DMS153 (cell line): ENCODE measurements at places on chromosomes 7 and 10.

DNA sequence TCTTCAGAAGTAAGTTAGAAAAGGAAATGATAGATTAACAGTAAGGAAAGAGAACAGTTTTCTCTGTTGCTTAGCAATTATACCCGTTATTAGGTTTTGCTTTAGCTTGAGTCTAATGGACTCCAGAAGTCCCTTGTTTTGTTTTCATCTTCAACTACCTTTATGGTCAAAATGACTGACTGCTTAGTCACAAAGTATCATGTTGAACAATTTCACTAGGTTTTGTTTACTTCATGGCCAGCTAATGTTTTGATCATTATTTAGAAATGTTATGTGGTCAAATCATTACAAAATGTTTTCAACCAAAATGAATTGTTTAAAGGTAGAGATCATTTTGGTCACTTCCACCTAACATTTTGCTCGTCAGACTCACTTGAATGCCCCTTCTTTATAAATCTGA lies 1.9 kb downstream of the UBN2 start:
- no peak for DNase-seq

DNA sequence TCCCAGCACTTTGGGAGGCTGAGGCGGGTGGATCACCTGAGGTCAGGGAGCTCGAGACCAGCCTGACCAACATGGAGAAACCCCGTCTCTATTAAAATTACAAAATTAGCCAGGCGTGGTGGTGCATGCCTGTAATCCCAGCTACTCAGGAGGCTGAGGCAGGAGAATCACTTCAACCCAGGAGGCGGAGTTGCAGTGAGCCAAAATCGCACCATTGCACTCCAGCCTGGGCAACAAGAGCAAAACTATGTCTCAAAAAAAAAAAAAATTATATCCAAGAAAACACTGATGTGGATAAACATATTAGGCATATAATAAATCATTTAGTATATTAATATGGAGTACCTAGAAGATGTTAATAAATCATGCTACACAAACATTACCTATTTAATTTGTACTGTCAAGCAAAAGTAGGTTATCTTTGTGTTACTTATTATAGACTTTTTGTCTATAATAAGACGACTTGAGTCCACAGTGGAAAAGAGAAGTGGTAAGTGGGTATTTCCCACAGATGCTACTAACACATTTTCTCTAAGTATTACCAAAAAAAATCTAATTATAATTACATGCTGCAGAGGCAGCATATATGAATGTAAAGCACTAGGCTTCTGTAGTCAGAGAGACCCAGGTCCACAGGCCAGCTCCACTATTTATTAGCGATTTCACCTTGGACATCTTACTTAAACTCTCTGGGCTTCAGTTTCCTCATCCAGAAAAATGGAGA lies 34.5 kb downstream of the DNMBP start:
- no peak for DNase-seq

- no peak for DNase-seq
Measured at GRCh38 chr10:82628373-82628772, 753.4 kb downstream of the NRG3 start.

DNA sequence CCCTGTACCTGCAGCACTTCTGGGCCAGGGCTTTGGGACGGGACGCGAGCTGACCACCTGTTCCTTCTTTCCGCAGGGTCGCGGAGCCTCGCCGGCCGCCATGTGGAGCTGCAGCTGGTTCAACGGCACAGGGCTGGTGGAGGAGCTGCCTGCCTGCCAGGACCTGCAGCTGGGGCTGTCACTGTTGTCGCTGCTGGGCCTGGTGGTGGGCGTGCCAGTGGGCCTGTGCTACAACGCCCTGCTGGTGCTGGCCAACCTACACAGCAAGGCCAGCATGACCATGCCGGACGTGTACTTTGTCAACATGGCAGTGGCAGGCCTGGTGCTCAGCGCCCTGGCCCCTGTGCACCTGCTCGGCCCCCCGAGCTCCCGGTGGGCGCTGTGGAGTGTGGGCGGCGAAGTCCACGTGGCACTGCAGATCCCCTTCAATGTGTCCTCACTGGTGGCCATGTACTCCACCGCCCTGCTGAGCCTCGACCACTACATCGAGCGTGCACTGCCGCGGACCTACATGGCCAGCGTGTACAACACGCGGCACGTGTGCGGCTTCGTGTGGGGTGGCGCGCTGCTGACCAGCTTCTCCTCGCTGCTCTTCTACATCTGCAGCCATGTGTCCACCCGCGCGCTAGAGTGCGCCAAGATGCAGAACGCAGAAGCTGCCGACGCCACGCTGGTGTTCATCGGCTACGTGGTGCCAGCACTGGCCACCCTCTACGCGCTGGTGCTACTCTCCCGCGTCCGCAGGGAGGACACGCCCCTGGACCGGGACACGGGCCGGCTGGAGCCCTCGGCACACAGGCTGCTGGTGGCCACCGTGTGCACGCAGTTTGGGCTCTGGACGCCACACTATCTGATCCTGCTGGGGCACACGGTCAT lies 13.3 kb downstream of the GPR146 start:
- no peak for DNase-seq

DNA sequence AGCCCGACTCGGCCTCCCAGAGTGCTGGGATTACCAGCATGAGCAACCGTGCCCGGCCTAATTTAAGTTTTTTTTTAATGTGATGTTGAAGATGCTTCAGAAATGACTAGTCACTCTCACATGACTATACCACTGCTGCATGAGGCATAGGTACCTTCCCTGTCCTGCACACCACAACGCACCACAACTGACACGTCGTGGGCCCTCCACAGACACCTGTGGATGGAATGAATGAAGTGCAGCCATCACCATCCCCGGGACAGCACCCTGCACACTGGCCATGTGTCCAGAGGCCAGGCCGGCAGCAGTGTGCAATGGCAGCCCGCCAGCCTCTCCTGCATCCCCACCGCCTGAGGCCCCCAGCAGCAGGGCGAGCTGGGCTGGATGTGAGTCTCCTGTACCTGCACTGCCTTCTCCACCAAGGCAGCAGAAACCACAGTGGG lies 55.1 kb downstream of the VOPP1 start:
- DNase-seq: no peak

DNA sequence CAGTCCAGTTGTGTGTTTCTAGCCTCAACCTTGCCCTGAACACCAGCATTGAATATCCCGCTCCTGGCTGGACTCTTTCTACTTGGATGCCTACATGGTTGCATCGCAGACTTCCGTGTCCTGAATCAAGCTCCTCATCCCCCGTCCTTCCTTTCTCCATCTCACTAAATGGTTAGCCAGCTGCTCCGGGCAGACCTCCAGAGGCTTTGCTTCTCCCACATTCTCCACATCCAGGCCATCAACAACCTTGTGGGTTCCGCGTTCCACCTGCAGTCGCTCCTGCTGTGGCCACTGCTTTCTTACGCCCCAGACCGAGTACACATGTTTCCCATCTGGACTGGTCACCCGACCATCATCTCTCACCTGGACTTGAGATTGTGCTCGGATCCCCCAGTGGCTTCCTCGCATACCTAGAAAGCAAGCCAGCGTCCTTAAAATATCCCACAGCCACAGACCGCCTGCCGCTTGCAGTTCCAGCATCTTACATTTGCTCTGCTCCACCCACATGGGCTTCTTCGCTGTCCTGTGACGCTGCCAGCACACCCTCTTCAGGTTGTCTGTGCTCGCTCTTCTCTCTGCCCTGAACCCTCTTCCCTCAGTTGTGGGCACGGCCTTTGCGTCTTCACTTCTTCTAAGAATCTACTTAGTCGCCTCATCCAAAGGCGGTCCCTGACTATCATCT lies 25.9 kb downstream of the CELF2 start:
- no peak for DNase-seq
